ENCODE measurements at places on chromosomes 11 and 22.

- DNase-seq = peak; percentile 20
These were observed 43.3 kb downstream of the MYEOV start for GRCh38 chr11:69337211-69337721.

GRCh38 chr11:102539567-102539966 lies 9.0 kb upstream of the MMP7 start:
- DNase-seq = no peak

- DNase-seq = no peak
These were observed 319.7 kb downstream of the CTTN start for GRCh38 chr11:70717936-70718595.

DNA sequence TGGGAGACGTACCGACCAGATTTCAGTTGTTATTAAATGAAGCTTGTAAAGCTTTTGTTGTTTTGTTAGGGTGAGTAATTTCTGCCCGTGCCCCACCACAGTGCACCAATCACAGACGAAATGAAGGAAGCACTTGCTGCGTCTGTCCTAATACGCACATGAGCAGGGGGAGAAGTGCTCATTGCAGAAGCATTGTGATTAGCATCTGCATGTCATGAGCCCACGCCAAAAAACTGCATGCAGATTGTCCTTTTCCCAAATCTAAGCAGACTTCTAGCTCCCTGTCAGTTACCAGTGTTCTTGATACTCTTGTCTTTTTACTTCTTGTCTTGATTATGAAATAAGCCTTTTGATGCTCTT lies 15.5 kb downstream of the RBX1 start:
- no peak for DNase-seq

DNA sequence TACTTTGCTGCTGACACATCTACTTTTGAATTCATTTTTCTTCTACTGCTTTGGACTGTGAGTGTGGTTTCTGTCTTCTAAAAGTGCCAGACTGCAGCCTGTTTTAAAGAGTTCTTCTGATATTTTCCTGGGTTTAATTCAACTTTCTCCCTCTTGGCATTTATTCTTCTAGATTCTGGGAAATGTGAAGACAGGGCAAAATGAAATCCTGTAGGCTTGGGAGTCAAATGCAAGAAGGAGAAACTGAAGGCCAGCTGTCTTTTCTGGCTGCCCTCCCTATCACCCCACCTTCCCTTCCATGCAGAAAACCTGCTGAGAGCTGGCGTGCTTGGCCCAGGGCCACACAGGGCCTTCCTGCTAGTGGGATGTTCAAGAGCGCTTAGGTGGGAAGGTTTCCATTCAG lies 7.6 kb downstream of the ZNF70 start:
- DNase-seq = no peak

DNA sequence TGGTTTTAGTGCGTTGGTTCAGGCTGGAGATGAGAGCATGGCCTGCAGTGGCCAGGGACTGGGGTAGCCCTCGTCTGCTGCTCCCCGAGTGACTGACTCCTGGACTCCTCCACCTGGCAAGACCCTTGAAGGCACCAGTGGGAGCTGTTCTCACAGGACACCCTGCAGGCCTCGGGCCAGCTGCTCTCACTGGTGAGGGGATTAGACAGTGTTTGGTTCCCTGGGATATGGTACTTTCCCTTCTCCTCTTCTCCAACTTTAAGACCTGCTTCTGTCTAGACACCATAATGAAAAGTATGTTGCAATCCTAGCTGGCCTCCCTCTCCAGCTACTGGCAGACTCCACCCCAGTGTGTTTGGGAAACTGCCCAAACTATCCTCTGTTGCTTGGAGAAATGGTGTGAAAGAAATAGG lies 168.8 kb upstream of the CADM1 start:
- no peak for DNase-seq

DNA sequence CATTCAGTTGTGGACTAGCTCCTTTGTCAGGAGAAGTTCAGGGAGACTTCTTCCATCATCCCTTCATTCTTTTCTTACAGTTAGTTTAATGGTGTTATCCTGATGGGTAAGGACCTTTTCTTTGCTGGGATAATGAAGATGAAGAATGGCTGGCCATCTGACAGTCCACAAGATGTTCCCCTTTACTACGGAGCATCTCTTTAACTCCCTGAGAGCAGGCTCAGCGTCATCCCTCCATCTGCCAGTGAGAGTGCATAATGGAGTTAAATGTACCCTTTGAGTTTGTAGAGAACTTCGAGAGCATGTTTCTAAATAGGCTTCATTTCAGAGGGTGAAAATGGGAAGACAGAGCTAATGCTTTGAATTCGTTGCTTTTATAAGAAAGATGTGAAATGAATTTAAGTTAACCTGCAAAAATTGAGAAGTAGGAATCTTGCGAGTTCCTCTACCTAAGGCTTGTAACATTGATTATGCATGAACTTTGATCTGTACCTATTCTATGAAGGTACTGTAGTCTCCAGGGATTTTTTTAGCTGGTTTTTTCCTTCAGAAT lies 1.7 kb downstream of the EP300 start:
- peak; percentile 14 for DNase-seq

DNA sequence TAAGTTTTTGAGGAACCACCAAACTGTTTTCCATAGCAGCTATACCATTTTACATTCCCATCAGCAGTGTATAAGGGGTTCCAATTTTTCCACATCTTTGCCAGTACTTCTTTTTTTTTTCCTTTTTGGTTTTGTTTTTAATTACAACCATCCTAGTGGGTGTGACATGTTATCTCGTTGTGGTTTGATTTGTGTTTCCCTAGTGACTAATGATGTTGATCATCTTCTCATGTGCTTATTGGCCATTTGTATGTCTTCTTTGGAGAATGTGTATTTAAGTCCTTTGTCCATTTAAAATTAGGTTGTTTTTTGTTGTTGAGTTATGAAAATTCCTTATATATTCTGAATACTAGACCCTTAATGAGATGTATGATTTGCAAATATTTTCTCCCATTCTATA lies 59.3 kb downstream of the STIM1 start:
- peak; percentile 52 for DNase-seq

DNA sequence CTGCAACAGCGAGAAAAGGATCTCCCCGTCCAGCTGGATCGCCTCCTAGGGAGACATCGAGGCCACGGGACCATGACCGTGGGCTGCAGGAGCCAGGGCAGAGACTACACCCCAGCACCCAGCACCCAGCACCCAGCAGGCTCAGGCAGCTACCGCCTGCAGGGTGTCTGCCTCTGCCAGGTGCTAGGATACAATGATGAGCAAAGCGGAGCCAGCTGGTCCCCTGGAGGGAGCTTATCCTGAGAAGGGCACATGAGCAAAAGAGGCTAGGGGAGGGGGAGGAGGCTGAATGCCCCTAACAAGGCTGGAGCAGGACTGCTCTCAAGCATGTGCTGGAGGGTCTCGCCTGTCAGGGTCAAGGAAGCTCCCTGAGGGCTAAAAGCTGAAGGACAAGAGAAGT lies 4.8 kb upstream of the CASTOR1 start:
- no peak for DNase-seq

DNA sequence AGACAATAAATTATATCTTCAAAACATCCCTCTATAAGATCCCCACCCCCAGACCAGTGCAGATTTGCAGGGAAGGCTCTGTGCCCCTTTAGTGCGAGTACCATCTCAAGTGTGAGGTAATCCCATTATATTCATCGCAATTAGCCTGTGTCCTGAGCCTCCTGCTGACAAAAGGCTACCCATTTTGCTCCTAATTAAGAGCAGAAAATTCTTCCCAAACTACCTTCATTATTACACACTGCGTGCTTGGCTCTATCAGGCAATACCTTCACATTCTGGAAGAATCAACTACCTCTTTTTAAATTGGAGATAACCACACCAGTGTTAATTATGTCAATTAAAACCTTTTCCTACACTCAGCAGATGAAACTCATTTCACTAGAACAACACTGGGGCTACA lies 1133.4 kb upstream of the CCDC90B start:
- no peak for DNase-seq

- DNase-seq = no peak
These were observed 73.2 kb downstream of the DBX1 start for GRCh38 chr11:20087118-20087521.

DNA sequence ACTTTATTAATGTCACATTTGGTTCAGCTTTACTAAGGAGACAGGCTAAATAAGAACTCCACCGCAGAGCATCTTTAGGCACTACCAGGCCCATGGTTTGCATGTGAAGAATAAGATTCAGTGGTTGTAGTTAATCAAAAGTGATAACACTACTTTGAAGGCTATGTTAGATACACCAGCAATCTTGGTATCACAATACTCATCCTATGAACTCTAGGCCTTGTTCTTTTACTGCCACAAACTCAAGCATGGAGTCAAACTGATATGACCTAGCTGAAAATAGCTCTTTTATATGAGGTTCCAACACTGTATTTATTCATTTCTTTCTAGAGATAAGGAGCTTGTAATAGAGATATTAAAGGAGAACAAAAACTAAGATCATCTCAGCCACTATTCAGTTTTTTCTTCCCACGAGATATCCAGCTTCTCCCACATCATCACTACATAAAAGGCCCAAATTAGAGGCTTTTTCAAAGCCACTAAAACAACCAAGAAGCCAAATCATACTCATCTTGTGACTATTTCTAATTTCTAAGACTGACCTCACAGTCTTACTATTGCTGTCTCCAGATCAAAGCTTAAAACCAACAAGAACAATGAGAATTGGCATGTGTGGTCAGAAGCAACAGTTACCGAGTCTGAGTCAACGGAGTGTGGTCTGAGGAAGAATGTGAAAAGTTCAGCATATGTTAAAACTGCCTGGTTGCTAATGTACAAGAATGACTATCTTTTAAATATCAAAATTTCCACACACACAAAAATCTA lies 25.1 kb upstream of the GUCY1A2 start:
- no peak for DNase-seq

DNA sequence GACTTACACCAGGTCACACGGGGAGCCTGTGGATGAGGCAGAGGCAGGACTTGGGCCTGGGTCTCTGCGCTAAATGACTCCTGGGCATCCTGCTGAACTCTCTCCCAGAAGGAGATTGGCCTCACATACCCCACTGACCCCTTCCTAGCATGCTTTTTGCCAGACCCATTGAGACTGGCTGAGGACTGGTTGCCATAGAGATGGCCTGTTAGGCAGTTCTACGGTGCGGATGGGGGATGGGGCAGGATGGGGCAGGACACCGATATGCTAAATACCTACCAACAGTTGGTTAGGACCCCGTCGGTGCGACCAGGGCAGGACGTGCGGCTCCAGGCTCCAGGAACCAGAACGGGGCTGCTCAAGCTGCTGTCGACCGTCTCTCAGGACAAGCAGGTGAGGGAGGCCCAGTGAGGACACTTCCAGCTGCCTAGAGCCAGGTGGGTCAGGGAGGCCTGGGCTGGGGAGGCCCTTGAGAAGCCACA lies at the start of gene TSGA10IP:
Gene TSGA10IP, plus strand, starts transcription at position 51 of the 482 bp plus-strand sequence. Its CDS starts 196 bp downstream, at position 247.
- no peak for DNase-seq

DNA sequence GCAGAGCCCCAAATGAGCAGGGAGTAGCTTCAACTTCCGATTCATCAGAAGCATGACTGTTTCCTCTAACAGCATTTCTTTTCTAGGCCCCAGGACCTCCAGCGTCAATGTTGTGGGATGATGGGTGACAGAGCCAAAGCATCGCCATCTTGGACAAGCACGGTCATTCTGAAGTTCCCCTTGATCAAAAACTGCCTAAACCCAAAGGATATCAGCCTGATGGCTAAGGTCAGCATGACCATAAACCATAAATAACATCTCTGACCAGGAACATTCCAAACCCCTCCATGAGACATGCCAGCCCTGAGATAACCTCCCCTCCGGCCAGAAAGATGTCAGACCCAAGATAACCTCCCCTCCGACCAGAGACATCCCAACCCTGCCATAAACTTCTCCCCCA lies 28.8 kb upstream of the TREH start:
- no peak for DNase-seq

DNA sequence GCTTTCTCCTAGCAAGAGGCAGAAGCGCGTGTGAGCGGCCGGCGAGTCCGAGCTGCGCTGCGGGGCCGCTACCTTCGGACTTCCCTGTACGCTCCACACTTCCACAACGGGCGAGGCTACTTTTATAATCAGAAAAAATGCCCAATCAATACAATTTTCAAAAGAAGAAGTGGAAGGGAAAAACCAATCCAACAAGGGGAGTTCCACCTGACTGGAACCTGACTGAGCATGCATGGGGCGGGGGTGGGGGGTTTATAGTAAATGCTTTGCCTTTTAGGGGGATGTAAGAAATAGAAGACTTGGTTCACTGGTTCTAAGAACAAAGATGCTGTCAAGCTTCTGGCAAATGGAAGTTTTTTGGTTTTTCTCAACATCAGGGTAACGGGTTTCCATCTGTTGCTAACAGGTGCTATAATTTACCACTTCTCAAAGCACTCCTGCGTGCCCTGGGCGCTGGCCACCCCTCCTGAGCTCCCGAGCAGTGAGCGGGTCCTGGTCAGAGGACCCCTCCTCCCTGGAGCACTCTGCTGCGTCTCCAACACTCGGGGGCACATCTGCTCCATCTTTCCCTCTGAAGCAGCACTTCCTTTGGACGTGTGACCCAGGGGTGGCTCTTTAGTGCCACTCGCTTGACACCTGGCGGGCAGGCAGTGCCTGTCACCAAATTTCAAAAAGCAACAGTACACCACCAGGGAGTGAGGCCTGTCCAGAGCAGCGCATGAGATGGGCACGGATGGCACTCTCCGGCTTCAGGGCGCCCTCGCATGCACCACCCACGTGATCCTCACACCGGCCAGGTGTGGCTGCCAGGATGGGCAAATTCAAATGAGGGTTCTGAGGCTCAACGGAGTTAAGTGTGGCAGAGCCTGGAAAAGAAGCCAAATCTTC lies 21.6 kb upstream of the BID start:
- DNase-seq = no peak

GRCh38 chr11:113296447-113297205 lies 17.8 kb upstream of the TTC12 start:
- DNase-seq = no peak

- no peak for DNase-seq
These were observed 12.5 kb upstream of the PPFIBP2 start for GRCh38 chr11:7501251-7501650.

- no peak for DNase-seq
These were observed 72.3 kb downstream of the SHANK2 start for GRCh38 chr11:71179877-71180605.

DNA sequence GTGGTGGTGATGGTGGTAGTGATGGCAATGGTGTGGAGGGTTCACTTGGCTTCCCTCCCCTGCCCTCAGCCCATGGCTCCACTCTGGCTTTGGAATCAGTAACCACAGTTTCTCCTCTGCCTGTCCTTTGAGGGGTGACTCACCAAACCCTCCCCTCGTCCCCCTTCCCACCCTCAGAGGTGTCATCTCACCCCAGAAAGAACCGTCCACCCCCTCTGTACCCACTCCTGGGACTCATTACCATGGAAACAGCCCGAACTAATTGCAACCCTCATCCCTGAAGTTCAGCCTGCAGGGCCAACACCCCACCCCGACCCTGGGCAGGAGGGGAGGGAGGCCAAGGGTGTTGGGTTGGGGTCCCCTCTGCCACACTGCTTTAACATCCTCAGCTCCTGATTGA lies 26.6 kb downstream of the PHLDB1 start:
- no peak for DNase-seq

Measured in CD4-positive, alpha-beta T cell treated with Interleukin-15 for 4 hours (primary cell).